ENCODE measurements at places on chromosomes 11 and 22.

DNA sequence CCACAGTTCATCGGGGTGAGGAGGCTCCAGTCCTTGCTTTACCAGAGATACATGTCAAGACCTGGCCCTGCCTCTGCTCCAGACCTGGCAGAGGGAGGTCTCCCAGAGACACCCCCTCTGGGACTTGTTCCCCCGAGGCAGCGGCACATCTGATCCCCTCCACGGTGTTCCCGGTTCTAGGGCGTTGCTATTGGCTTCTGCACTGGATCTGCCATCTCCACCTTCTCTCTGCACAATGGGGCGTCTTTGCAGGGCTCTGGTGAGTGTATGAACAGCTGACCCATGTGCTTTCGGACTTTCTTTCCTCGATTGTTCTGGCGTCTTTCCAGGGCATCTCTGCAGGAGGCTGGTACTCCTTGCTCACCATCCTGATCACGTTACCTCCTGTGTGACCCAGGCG lies 930.4 kb downstream of the TBC1D22A start:
- DNase-seq = no peak

DNA sequence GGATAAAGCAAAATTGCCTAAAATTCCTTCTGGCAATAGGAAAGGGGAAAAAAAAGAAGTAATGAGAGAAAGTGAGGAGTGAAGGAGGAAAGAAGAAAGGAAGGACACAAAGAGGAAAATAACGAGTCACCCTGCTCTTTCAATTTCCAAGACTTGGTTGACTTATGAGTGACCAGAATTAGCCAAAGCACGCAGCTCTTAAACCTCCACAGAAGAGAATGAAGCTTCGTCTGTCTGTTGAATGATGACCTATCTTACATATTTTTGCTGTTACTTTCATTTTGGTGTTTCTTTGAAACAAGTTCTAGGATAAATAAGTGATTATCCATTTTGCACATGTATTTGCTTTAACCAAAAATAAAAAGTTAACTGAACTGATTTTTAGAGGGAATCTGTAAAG lies 728 bp downstream of the MMP27 start:
- DNase-seq = no peak

DNA sequence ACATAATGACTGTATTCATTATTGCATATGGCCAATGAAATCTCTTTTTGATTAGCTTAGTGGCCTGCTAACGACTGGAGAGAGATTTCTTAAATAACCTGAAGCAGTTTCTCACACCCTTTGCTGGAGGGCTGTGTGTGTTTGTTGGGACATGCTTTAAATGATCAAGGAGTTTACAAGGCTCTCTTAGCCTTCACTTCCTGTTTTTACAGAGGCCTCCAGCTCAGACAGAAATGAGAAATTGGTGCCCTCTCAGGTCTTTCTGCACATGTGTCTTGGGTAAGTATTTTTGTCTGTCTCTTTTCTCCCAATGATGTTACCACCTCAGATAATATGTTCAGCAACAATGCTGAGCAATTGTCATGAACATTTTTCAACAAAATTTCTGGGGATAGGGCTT lies 884.4 kb upstream of the CNTN5 start:
- no peak for DNase-seq

GRCh38 chr11:27699242-27699925 lies 871 bp downstream of the BDNF start:
- DNase-seq = no peak

DNA sequence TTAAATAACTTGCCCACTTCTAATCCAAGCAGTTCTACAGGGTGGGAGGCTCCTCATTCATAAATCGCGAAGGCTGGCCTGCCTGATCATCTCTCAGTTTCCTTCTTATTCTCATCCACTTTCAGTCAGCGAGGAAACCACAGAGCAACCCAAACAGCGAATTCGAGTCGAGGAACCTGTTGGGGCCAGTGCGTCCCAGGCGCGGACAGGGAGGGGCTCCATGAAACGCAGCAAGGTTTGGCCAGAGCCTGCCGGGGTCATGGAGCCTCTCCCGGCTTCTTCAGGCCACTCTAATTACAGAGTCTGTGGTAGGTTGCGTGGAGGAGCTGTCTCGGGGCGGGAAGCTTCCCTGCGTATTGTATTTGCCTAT lies 741 bp upstream of the NAV2 start:
- no peak for DNase-seq

DNA sequence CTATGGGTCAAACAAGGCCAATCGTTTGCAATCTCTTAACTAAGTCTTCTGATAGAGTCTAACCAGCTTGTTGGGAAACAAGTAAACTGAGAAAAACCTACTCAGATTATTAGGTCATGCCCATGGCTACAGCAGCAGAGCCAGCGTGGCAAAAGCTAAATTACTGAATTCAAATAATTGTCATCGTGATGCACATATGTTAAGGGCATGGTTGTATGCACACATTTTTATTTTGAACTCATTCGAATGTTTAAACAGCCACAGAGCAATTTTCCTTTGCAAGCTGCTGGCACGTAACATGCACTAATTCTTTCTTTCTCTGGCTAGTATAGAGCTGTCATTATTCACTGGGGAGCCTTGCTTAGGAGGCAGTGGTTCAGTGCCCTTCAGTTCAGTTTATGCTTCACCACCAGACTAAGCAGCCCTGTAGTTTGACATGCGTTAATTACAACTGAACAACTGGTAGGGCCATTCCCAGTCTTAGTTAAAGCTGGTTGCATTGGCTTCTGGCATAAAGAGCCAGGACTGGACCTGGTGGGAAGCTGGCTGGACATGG lies 396.4 kb downstream of the METTL15 start:
- peak; percentile 31 for DNase-seq

DNA sequence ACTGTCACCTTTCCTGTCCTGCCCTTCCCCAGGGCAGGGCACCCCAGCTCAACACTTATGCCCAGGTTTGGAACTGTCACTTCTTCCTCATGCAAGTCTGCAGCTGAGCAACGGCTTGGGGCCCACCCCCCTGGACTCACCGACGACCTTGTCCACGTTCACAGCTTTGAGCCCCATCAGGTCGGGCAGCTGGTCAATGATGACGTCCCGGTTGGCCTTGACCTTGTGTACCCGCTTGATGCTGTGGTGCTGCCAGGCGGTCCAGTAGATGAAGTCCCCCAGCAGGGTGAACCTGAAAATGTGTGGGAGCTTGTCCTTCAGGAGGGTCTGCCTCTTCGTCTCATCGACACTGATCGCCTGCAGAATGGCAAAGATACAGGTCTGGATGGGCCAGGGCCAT lies 135.0 kb downstream of the CRYBB2 start:
- no peak for DNase-seq

DNA sequence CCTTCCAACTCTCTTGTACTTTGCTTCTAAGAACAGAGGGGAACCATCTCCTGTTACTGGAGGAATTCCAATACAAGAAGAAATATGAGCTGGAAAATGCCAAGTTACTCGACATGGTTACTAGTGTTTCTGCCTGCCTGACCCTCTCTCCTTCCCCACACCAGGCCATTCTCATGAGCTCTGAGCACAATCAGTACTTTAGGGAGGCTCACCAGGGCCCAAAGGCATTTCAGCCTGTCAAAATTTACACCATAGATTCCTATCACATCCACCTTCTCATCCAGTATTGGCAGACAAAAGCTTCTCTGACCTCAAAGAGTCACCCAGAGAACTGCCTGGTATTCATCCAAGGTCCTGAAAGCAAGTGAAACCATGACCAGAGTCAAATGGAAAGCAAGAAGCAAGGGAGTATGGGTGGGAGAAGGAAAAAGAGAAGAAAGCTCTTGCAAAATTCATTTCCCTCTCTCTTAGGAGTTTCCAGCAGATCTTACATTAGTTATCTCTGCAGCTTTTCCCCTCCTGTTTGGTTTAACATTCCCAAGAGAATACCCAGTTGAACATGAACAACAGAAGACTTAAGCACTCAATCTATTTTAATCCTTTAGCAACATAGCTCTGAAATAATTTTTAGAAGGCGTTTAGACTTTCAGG lies 58.7 kb upstream of the NCAM1 start:
- DNase-seq = no peak

- no peak for DNase-seq
Measured at GRCh38 chr22:46422896-46423295, 87.4 kb downstream of the TRMU start.

DNA sequence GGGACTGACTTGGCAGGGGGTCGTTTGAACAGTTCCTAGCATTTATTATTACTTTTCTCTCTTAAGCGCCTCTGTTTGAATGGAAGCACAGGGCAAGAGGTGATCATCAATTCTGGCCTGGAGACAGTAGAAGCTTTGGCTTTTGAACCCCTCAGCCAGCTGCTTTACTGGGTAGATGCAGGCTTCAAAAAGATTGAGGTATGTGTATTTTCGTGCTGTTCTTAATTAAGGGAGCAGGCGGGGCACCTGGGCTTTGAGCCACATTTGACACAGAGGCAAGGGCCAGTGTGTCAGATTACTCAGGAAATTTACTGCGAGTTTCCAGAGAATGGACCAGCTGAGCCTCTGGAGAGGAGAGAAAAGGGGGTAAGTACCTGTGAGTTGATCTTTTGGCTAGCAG lies 102.4 kb upstream of the SORL1-AS1 start:
- DNase-seq = no peak

GRCh38 chr11:62727872-62728170 lies 465 bp upstream of the TTC9C start:
- peak; percentile 96 for DNase-seq

DNA sequence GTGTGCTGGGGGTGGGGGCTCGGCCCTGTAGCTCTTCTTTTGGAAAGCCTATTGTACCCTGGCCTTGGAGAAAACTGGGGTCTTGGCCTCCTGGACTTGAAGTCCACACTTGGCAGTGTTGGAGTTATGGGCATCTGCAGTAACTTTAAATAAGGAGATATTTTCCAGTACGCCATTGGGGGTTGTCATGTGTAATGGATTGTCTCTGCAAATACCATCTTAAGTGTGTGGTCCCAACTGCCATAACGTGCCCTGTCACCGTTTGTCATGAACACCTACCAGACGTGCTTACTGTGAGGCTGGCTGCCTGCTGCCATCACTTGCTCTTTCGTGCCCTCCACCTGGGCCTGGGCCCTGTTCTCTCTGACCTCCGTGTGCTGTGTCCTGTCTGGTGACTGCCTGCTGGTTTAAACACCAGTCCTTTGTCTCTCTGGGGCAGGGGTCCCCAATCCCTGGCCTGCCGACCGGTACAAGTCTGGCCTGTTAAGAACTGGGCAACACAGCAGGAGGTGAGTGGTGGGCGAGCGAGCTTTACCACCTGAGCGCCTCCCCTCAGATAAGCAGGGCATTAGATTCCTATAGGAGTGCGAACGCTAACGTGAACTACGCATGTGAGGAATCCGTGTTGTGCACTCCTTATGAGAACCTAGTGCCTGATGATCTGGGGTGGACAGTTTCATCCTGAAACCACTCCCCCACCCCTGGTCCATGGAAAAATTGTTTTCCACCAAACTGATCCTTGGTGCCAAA lies 3.6 kb upstream of the ZDHHC8 start:
- DNase-seq = no peak

DNA sequence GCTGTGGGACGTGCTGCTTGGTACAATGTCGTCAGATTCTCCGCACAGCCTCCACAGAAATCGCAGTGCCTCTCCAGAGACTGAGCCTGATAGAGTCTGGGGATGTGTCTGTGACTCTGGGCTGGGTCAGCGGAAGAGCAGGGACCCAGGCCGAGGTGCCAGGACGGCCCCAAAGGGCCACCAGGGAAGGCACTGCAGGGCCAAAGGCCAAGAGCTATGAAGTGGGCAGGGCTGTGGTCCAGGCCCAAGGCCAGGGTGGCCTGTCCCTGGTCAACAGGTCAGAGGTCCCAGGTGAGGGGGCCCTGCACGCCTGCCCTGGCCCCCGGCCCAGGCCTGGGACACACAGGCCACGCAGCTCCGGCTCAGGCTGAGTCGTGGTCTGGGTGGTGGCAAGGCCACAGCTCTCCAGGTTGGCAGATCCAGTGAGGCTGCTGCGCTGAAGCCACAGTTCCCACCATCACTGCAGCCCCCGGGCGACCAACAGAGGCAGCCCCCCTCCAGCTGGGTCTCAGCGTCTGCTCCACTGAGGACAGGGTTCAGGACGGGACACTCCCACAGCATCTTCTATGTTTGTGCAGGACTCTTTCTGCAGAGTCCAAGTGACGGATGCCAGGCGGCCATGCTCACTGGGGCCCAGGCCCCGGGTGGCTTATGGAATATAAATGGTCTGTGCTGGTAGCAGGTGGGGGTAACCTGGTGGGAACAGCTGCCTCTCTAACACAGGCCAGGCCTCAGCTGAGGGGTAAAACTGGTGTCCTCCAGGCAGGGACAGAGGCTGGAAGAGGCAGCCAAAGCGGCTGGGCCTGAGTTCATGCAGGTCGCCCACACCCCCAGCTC lies 4.8 kb upstream of the PIM3 start:
- no peak for DNase-seq

GRCh38 chr11:123640677-123641494 lies 13.5 kb downstream of the SCN3B start:
- DNase-seq = no peak

DNA sequence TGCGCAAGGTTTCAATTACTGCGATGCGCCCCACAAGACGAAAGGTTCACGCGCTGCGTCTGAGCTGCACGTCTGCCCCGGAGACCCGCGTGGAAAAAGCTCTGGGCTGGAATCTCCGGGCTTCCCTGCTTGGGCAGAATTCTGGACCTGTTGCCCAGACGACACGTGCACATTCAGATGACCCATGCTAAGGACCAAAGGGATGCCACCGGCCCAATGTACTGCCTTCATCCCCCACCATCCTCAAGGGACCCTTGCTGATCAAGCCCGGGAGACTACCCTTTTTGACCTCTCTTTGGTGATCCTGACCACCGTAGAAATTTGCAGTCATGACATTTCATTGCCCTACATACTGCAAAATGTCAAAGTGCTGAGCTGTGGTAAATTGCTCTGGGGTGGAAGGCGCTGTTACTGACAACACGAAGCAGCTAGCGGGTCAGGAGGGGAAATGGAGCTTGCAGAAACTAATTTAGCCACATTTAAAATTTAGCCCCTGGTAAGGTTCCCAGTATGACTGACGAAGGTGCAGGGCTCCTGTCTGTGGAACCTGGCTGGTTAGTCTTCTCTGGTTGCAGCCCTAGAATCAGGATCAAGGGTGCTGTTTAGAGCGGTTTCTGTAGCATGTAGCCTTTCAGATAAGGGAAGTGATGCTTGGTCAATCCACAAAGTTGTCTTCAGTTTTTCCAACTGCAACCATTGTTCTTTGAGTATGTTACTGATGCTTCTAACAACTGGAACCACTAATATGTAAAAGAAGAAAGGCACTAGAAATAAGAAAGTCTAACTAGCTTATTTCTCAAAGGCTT lies 81.9 kb downstream of the PRR5L start:
- DNase-seq = no peak

DNA sequence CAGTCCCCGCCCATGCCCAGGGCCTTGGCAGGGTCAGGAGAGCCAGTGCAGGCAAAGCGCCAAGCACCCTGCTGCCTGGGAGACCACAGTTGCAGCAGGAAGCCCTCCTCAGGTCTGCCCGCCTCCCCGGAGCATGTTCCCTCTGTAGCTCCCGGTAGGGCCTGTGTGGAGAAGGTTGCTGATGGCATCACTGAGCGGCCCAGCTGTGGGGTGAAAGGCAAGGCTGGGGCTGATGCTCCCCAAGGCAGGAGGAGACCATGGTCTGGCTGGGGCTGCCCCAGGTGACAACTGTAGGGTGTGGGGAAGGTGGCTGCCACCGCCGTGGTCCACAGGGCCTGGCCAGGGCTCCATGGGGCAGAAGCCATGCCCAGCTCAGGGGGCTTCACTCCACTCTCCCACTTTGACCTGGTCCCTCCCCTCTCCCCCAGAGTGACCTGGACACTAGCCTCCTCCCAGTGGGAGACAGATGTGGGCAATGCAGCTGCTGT lies 53.0 kb downstream of the CDKN1C start:
- no peak for DNase-seq

- DNase-seq = no peak
Measured at GRCh38 chr11:19327280-19327679, 86.5 kb upstream of the E2F8 start.

- no peak for DNase-seq
Measured at GRCh38 chr11:113937918-113938317, 33.3 kb downstream of the HTR3B start.

All from NCI-H1694 (cell line).